ENCODE measurements at places on chromosomes 2 and 18. TPM values are rescaled to one million over a fixed set of nuclear protein-coding genes. Genes with fewer than 3 reads are reported as not detected.

SEMA4F gene
- 4.6 TPM for total RNA-seq

DIPK1C gene
- total RNA-seq = not detected

KATNAL2 gene
- 2.1 TPM for total RNA-seq

BOLL gene
- total RNA-seq = not detected

CLEC4F gene
- not detected for total RNA-seq

HOXD13 gene
- total RNA-seq = not detected

DES gene
- total RNA-seq = not detected

CENPA gene
- 0.39 TPM for total RNA-seq

ARHGEF33 gene
- not detected for total RNA-seq

MOCOS gene
- total RNA-seq = not detected

RBKS gene
- 6.3 TPM for total RNA-seq

RPRM gene
- total RNA-seq = 0.44 TPM

CRYGA gene
- not detected for total RNA-seq

SLC40A1 gene
- total RNA-seq = 1.9 TPM

GMPPA gene
- total RNA-seq = 15.0 TPM

PNO1 gene
- 35.3 TPM for total RNA-seq

CDH19 gene
- total RNA-seq = not detected

TMEM198 gene
- 0.31 TPM for total RNA-seq

ARHGAP28 gene
- not detected for total RNA-seq

NMUR1 gene
- total RNA-seq = 0.50 TPM

CHRND gene
- not detected for total RNA-seq
